ENCODE measurements at places on chromosomes 13 and 19.

- H3K27ac ChIP-seq: no peak overlapping the region
- no peak overlapping the region for H3K4me3 ChIP-seq
- no peaks in the 10 kb centered on the region for H3K27me3 ChIP-seq
Observed at GRCh38 chr13:77502104-77502720, 33.3 kb upstream of the SCEL start.

DNA sequence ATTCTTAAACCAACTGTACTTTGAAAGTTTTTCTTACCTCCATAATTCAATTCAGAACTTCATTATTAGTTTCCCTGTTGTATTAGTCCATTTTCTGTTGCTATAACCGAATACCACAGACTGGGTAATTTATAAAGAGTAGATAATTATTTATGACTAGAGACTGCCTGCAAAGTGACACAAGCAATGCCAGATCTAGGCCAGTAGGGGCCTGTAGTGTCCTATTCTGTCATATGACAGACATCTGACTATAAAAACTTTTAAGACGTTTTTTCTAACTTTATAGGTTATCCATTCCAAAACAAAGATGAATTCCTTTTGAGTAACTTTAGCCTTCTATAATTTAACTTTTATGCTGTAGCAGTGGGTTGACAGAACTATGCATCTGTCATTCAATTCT is 2783.8 kb downstream of the PCDH9 start:
- H3K4me3 ChIP-seq: no peak overlapping the region
- no peak for DNase-seq
- H3K36me3 ChIP-seq: no peaks in the 10 kb centered on the region
- no peaks in the 10 kb centered on the region for H3K27me3 ChIP-seq
- no peaks in the 10 kb centered on the region for H3K4me1 ChIP-seq

GRCh38 chr19:5894704-5895349 is 8.8 kb downstream of the NDUFA11 start:
- H3K27ac ChIP-seq: no peak overlapping the region
- peaks cover 32% of the 10 kb centered on the region for H3K36me3 ChIP-seq
- DNase-seq: no peak
- H3K4me1 ChIP-seq: no peaks in the 10 kb centered on the region
- H3K4me3 ChIP-seq: no peak overlapping the region
- no peaks in the 10 kb centered on the region for H3K27me3 ChIP-seq

DNA sequence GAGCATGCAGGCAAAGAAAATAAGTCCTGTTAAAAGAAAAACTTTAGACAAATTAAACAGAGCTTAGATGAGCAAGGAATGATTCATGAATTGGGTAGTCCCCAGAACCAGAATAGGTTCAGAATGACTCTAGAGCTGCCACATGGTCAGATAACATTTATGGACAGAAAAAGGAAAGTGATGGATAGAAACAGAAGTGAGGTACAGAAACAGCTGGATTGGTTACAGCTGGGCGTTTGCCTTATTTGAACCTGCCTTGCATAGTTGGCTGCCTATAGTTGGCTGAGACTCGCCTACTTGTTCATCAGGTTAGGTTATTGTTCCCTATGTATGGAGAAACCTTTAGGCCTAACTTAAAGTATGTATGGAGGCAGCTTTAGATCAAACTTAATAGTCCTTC is 35.4 kb downstream of the WDFY2 start:
- H3K27me3 ChIP-seq: no peaks in the 10 kb centered on the region
- peak overlapping the region; percentile 53 for H3K27ac ChIP-seq
- DNase-seq: no peak

- H3K27ac ChIP-seq: no peak overlapping the region
- no peaks in the 10 kb centered on the region for H3K4me1 ChIP-seq
- no peaks in the 10 kb centered on the region for H3K36me3 ChIP-seq
- DNase-seq: no peak
Observed at GRCh38 chr13:70893832-70894231, 785.6 kb upstream of the KLHL1 start.

DNA sequence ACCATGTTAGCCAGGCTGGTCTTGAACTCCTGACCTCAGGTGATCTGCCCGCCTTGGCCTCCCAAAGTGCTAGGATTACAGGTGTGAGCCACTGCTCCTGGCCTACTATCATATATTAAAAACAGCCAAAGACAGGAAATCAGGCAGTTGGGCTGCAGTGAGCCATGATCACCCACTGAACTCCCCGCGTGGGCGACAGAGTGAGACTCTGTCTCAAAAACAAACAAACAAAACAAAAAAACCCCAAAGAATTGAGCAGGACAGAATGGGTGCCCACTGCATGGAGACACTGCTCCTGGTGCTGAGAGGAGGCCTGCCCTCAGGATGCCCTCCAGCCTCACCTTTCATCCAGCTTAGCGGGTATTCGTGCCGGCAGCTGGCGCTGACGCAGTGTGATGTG is 5.2 kb upstream of the RINL start:
- H3K27me3 ChIP-seq: no peaks in the 10 kb centered on the region
- H3K36me3 ChIP-seq: peaks cover 27% of the 10 kb centered on the region
- H3K4me3 ChIP-seq: no peak overlapping the region

DNA sequence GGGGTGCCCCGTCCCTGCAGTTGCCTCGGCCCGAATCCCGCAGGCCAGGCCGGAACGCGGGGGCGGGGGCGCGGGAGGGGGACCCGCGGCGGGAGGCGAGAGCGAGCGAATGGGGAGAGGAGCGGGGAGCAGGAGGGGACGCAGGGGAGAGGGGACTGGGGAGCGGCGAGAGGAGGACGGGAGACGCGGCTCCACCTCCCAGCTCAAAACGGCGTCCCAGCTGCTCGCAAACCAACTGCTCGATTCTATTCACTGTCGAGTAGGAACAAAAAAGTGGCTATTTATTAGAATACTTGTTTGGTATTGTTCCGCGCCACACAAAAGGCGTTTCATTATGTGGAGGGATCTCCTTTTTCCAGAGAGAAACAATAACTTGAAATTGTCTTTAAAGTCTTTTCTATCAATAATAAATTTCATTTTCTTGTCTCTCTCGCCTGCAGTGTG is 10.6 kb upstream of the SOX1 start:
- peaks cover 79% of the 10 kb centered on the region for H3K27me3 ChIP-seq
- no peak for DNase-seq
- no peaks in the 10 kb centered on the region for H3K4me1 ChIP-seq
- H3K36me3 ChIP-seq: no peaks in the 10 kb centered on the region

DNA sequence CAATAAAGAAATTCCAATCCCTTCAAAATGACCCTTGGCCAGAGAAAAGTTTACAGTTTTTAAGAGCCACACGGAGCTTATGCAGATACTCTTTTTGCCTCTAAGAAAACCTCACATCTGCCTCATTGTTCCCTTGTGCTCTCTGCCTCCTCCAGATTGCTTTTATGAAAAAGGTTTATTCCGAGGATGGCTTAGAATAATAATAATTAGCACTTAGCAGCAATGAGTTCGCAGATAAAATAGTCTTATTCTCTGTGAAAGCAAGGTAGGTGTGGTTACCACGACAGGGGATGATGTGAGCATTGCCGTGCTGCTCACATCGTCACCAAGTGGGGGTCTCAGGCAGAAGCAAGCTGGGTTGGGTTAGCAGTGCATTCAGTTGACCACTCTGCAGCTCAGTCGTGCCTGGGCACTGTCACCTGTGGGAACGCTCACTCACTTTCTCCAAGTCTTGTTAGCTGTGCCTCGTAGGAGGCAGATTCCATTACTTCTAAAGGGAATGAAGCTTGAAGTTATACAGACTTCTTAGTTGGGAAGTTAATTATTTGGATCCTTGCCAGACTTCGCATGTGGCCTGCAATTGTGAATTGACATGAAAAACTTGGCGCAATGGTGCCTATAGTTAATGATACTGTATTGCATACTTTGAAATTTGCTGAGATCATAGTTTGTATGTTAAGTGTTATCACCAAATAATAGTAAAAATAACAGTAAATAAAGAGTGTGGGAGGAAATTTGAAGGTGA is 157.2 kb downstream of the MYO16 start:
- no peak overlapping the region for H3K4me3 ChIP-seq
- H3K27me3 ChIP-seq: no peaks in the 10 kb centered on the region
- H3K4me1 ChIP-seq: no peaks in the 10 kb centered on the region
- H3K36me3 ChIP-seq: no peaks in the 10 kb centered on the region

- H3K27ac ChIP-seq: no peak overlapping the region
- peaks cover 4% of the 10 kb centered on the region for H3K27me3 ChIP-seq
- H3K36me3 ChIP-seq: no peaks in the 10 kb centered on the region
Observed at GRCh38 chr19:18815673-18816072, 16.1 kb upstream of the UPF1 start.

DNA sequence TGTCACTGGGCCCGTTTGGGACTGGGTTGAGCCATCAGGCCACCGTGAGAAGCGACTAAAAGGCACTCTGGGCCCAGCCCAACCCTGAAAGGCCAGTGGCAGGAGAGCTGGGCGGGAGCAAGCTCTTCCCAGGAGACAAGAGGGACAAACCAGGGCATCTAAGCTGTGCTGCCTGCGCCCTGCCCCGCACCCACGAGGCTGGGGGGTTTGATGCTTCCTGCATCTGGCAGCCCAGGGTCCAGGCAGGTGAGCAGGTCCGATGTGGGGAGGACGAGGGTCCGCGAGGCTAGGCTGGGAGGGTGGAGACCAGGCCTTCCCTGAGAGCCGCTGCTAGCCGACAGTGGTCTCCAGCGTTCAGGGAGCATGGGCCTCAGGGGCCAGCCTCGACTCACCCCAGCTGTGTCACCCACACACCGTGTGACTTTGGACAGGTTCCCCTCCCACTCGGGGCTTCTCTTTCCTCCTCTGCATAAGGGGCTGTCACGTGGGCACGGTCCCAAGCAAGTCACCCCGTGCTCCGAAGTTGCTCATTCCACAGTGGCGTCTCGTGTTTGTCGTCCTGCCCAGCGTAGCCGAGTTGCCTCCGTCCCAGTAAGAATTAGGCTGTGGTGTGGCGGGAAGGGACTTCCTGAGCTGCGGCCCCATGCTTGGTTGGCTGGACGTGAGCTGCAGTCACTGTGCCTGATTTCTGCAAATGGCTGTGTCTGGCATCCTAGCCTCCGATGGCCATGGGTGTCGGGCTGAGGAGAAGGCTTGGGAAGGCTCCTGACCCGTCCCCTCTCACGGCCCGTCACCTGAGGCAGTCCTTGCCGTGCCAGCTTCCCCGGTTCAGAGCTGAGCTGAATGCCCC is 15.8 kb downstream of the PLIN4 start:
- no peak for DNase-seq
- H3K4me3 ChIP-seq: no peak overlapping the region
- no peaks in the 10 kb centered on the region for H3K27me3 ChIP-seq
- H3K4me1 ChIP-seq: no peaks in the 10 kb centered on the region

GRCh38 chr13:33862016-33862415 is 44.1 kb downstream of the RFC3 start:
- no peaks in the 10 kb centered on the region for H3K36me3 ChIP-seq
- H3K27me3 ChIP-seq: no peaks in the 10 kb centered on the region
- no peaks in the 10 kb centered on the region for H3K4me1 ChIP-seq
- no peak overlapping the region for H3K4me3 ChIP-seq

DNA sequence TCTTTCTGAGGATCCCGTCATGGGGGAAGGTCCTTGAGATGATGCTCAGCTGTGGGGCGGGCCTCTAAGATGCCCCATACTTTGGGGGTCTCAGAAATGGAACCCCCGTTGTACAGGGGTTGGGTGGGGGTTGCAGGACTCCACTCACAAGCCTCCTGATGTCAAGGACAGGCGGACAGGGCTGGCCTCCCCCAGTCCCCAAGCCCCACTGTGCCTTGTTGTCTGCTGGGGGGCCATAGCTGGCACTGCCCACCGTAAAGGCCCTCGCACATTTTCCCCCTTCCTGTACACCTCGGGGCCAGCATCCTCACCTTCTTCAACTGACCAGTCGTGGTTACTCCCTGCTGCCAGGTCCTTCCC is 2.7 kb downstream of the SNAPC2 start:
- no peak overlapping the region for H3K27ac ChIP-seq
- peaks cover 12% of the 10 kb centered on the region for H3K36me3 ChIP-seq
- peaks cover 10% of the 10 kb centered on the region for H3K27me3 ChIP-seq
- H3K4me1 ChIP-seq: peaks cover 29% of the 10 kb centered on the region

DNA sequence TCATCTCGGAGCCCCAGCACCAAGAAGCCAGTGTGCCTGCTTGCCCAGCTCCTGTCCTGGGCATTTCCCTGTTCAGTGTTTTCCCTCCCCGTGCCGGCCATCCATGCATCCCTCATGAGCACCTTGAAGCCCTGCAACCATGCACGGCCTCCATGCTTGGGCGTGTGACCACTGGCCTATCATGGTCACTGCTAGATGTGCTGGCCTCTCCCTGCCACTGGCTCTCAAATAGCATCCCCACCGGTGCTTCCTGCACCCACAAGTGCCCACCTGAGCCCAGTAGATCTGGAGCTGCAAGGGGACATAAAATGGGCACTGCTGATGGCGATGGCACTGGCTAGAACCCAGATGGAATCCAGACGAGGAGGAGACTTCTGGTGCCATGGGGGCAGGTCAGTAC is 126.0 kb downstream of the TUBA3C start:
- no peaks in the 10 kb centered on the region for H3K4me1 ChIP-seq
- H3K27ac ChIP-seq: no peak overlapping the region

- H3K4me3 ChIP-seq: no peak overlapping the region
- DNase-seq: no peak
- no peaks in the 10 kb centered on the region for H3K4me1 ChIP-seq
- H3K36me3 ChIP-seq: peaks cover 7% of the 10 kb centered on the region
Observed at GRCh38 chr19:37972803-37973202, 65.8 kb downstream of the SIPA1L3 start.

- no peak overlapping the region for H3K27ac ChIP-seq
- H3K4me1 ChIP-seq: no peaks in the 10 kb centered on the region
- no peaks in the 10 kb centered on the region for H3K27me3 ChIP-seq
- DNase-seq: no peak
Observed at GRCh38 chr13:30639671-30640070, 22.0 kb downstream of the USPL1 start.

GRCh38 chr13:39209731-39210531 is 171.7 kb downstream of the NHLRC3 start:
- H3K4me1 ChIP-seq: no peaks in the 10 kb centered on the region
- no peak for DNase-seq
- no peaks in the 10 kb centered on the region for H3K36me3 ChIP-seq
- no peak overlapping the region for H3K27ac ChIP-seq
- H3K4me3 ChIP-seq: no peak overlapping the region

DNA sequence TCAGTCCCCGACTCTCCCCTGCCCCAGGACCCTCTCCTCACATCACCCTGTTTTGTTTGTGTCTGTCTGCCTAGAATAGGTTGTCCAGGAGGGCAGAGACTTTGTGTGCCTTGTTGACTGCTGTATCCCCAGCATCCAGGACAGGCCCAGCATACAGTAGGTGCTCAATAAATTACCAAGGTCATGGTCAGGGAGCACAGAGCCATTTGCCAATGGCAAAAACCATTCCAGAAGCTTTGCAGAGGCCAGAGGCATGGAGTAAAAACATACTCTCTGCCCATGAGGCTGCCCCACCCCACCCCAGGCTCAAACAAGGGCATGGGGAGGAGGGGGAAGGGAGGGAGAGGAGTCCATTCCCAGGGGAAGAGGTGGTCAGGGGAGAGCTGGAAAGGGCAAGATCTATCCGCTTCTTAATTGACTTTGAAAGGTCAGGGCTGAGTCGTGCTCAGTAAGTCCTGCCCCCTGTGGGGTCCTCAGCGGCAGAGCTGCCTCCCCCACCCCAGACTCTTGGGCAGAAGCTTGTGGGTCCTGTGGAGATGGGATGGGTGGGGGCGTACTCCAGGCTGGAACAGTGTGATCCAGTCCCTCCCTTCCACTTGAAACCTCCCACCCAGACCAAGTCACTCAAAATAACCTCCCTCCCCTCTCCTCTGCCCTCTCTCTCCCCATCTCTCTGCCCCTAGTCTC is 4.4 kb downstream of the GPR4 start:
- no peaks in the 10 kb centered on the region for H3K36me3 ChIP-seq
- DNase-seq: no peak
- peaks cover 34% of the 10 kb centered on the region for H3K27me3 ChIP-seq
- peak overlapping the region; percentile 43 for H3K4me3 ChIP-seq
- H3K27ac ChIP-seq: no peak overlapping the region
- H3K4me1 ChIP-seq: peaks cover 44% of the 10 kb centered on the region
